ENCODE measurements at places on chromosomes 2 and 18.

GRCh38 chr2:119290859-119291587 is 67.4 kb downstream of the STEAP3 start:
- peak; percentile 65 for DNase-seq

DNA sequence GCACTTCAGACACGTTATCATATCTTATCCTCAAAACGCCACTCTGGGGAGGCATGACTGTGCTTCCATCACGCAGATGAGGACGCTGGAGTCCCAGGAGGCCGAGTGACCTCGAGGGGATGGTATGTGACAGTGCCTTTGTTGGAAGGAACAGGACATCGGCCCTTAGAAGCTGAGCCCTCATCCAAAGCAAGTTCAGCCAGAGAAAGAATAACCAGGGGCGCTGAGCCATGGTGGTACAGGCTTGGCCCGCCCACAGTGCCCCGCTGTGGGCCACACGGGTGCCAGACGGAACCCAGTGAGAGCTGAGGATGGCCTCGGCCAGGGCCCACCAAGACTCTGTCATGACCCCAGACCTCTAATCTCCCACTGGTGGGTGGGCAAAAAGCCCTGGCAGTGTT is 31.3 kb downstream of the HS1BP3 start:
- no peak for DNase-seq

- DNase-seq: no peak
Observed at GRCh38 chr2:68103709-68104055, 40.9 kb upstream of the C1D start.

DNA sequence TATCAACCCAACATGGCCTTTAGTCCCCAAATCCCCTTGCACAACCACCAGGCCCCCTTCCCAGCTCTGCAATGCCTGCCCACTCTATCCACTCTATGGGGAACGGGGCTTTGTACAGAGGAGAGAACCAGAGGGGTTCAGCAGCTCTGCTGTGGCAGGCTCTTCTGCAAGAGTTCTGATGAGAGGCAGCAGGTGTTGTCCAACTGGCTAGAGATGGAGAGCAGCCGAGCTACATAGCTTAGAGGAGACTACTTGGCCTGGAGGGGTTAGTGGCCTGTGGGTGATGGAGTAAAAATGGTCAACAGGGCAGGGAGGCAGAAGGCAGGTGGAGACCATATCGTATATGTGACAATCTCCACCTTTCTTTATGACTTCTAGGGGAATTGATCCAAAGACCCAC is 103.0 kb downstream of the QPCT start:
- DNase-seq: no peak

GRCh38 chr2:37489536-37489935 is 145.1 kb downstream of the QPCT start:
- no peak for DNase-seq

GRCh38 chr2:197897960-197898678 is 93.7 kb downstream of the PLCL1 start:
- no peak for DNase-seq
